Placental pericyte (primary cell): ENCODE measurements at places on chromosomes 12 and 14. TPM values are rescaled to one million over a fixed set of nuclear protein-coding genes. Genes with fewer than 3 reads are reported as not detected.

BICDL1 gene
- total RNA-seq, result not detected in 2 replicates

DAAM1 gene
- total RNA-seq, result 19.3 and 25.8 TPM in 2 replicates

TAS2R8 gene
- 0.43 TPM in 1 of 2 replicates, not detected in the other for total RNA-seq

DNAJC22 gene
- 1.1 and 2.1 TPM in 2 replicates for total RNA-seq

SLC6A13 gene
- total RNA-seq, result not detected in 2 replicates

NID2 gene
- total RNA-seq, result 237 and 855 TPM in 2 replicates

MGAT4C gene
- total RNA-seq, result under 0.01 TPM in 1 of 2 replicates, not detected in the other

LMNTD1 gene
- total RNA-seq, result not detected in 2 replicates

NKX2-8 gene
- not detected in 2 replicates for total RNA-seq

WDR89 gene
- total RNA-seq, result 7.0 and 10.3 TPM in 2 replicates

RNASE4 gene
- total RNA-seq, result 2.9 and 7.0 TPM in 2 replicates

CD163L1 gene
- 2.4 and 7.4 TPM in 2 replicates for total RNA-seq

CIROP gene
- total RNA-seq, result not detected in 2 replicates

FSCB gene
- total RNA-seq, result 0.22 and 2.1 TPM in 2 replicates

CIDEB gene
- 0.22 and 1.0 TPM in 2 replicates for total RNA-seq

WSCD2 gene
- total RNA-seq, result not detected in 2 replicates

ANO6 gene
- 58.6 and 103 TPM in 2 replicates for total RNA-seq

SOAT2 gene
- total RNA-seq, result not detected in 2 replicates

TAS2R43 gene
- total RNA-seq, result 6.3 TPM in 1 of 2 replicates, not detected in the other

IL26 gene
- not detected in 2 replicates for total RNA-seq

TC2N gene
- total RNA-seq, result under 0.01 and 0.14 TPM in 2 replicates

AHNAK2 gene
- 9.2 and 69.4 TPM in 2 replicates for total RNA-seq

AMN gene
- 0.22 TPM in 1 of 2 replicates, not detected in the other for total RNA-seq

STON2 gene
- 1.1 TPM in 1 of 2 replicates, not detected in the other for total RNA-seq

MANSC4 gene
- total RNA-seq, result not detected in 2 replicates
